AG09309 (cell line): ENCODE measurements at places on chromosomes 2 and 18.

DNA sequence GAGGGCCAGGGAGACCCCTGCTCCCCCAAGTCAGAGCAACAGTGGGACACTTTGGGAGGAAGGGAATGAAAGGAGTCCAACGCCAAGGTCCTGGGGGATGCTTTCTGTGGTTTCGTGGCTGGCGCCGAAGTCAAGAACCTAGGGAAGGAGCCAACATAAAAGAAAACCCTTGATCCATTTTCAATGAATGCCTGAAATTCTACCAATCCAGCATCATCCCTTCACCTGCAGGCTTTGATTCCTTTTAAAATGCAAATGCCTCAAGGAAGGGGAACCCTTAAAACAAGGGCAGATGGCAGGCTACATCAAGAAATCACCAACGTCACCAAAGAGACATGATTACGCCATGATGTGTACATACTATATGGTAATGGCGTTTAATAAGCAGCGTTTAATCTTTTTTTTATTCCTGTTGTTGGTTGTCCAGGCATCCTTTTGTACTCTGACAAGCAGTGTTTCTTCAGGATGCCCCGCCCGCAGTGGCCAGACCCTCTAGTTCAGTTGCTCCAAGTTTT lies 123.3 kb upstream of the SLC1A4 start:
- no peak for DNase-seq

DNA sequence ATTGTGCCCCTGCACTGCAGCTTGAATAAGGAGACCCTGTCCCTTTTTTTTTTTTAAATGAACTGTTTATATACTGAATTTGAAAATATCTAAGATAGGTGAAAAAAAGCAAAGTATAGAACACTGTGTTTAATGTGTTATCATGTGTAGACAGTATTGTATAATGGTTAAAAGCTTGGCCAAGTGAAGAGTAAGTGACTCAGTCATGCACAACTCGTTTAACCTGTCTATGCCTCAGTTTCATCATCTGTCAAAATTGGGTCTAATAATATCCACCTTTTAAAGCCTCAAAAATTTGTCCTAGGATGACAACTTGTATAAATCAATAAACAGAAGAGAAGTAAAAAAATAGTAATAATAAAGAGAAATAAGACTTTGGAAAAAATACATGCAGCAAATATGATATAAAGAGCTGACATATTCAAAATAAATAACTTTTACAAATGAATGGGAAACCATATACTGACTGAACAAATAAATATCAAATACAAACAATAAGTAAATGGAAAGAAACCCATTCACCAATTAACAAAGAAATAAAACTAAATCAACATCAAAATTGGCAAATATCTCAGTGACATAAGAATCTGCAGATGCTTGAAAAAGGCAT lies 113.7 kb downstream of the C2orf74 start:
- DNase-seq = no peak

DNA sequence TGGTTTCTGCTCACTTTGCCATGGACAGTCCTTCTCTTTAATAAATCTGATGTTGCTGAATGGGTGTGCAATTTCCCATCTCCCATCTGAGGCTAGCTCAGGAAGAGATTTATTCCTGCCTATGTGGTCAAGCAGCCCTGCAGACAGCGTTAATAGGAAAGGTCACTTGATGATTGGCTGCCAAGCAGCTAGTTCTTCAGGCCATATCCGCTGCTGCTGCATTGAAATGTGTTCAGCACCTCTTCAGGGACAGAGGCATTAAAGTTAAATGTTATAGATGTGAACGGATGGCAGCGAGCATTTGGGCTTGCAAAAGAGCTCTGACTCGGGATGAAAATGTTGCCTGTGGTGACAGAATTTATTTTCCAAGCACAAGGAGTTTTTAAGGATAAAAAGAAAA lies 474.2 kb downstream of the PIK3C3 start:
- DNase-seq = no peak

DNA sequence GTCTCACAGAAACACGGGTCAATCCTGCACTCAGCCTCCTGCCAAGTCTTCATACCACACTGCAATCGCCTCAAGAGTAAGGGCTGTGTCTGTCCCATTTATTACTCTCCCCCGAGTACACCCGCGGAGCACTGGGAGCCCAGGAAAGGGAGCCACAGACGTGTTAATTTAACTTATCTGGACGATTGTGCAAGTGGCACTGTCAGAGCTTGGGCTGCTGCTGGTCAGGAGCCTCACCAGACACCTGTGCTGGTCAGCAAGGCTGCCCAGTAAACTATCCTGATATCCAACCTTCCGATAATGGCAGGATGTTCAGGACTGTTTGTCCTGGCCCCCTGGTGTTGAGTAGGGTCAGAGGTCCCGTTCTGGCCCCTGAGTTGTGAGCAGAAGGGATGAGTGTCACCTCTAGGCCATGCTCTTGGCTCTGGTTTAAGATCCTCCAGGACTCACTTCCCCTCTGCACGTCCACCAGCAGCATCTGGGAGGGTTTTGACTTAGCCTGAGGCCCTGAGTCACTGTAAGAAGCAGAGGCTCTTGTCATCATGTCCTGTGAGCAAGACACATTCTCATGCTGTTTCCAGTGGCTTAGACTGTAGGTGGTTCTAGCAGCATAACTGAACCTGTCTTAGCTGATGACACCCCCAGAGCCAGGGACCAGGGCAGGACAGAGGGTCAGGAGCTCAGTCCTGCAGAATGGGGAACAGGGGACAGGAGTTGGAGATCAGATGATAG lies 82.5 kb upstream of the ARL4C start:
- no peak for DNase-seq

DNA sequence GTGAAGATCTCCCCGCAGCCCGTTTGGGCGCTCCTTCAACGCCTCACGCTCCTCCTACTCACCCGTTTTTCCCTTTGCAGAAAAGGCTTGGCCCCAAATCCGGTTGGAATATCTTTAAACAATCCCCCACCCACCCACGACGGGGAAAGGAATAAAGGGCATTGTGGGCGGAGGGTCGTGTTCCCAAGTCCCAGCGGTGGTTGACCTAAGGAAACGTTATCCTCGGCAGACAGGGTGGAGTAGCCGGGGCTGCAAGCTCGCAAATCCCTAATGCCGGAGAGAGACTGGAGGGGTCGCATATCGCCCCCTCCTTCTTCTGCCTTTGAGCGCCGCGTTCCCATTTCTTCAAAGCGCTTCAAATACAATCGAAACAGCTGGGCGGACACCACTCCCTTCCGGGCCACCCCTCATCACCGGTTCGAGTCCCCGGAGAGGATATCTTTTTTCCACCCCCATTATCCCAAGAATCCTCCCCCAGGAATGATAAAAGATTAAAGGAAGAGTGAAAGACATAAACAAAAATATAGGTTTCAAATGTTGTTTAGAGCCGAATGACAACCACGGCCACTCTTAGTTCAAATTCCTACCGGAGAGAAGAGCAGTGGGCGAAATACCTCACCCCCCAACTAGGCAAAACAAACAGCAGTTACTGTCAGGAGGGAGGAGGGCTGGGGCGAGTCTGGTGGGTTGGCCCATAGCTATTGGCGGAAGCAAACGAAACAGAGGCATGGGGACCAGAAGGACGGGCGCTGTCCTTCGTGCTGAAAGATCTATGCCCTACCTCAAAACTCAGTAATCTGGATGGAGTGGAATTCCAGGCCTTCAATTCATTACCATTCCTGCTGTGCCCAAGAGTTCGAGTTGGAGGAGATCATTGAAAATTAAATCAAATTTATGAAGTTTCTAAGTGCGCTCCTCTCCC lies 2.8 kb upstream of the GAD1 start:
- DNase-seq = no peak

- no peak for DNase-seq
Measured at GRCh38 chr2:11681722-11682589, 12.0 kb upstream of the NTSR2 start.

- DNase-seq = no peak
Measured at GRCh38 chr2:46863882-46864281, 51.7 kb downstream of the MCFD2 start.

- no peak for DNase-seq
Measured at GRCh38 chr2:168978461-168978861, 52.7 kb downstream of the ABCB11 start.

- DNase-seq = no peak
Measured at GRCh38 chr18:35095983-35096676, 54.9 kb downstream of the MAPRE2 start.

- DNase-seq = no peak
Measured at GRCh38 chr18:48877941-48878340, 72.8 kb downstream of the SMAD7 start.

GRCh38 chr2:165777522-165778186 lies 16.4 kb downstream of the GALNT3 start:
- no peak for DNase-seq

GRCh38 chr18:74493689-74494088 lies 2.5 kb upstream of the CNDP2 start:
- DNase-seq = no peak

DNA sequence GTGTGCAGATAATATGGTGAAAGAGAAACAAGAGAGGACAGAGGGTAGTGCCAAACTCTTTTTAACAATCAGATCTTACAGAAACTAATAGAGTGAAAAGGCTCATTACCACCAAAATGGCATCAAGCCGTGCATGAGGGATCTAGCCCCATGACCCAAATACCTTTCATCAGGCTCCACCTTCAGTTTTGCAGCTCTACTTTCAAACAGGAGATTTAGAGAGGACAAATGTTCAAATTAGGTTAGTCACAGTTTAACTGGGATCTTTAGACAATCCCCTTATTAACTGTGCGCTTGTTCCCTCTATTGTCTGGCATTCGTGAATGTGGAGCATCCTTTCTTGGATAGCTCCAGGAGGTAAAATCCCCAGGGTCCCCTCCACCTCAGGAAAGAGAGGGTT lies 1209.3 kb upstream of the CHAC2 start:
- DNase-seq = no peak

DNA sequence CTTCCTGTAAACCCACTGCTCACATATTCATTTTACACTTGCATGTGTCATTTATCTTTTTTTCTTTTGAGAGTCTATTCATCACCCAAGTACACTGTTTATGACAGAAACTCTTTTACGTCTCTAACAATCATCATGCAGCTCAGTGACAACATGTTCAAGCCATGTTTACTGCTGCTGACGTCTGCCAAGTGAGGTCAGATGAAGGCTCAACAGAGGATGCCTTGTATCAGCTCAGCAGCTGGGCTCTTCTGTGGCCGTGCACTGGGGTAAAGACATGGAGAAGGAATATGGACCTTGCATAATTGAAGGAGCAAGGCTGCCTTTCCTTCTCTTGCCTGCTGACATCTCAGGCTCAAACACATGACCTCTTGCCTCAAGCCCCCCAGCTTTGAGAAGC lies 99.6 kb downstream of the ADD2 start:
- no peak for DNase-seq

DNA sequence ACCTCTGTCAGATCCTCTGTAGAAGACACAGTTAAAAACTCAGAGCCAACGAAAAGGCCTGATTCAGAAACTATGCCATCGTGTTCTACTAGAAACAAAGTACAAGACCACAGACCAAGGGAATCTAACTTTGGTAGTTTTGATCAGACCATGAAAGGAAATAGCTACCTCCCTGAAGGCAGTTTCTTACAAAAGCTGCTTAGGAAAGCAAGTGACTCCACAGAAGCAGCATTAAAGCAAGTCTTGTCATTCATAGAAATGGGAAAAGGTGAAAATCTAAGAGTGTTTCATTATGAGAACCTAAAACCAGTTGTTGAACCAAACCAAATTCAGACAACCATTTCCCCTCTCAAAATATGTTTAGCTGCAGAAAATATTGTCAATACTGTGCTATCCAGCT lies 58.2 kb downstream of the FSIP2 start:
- no peak for DNase-seq

- no peak for DNase-seq
Measured at GRCh38 chr18:62875323-62875722, 160.0 kb downstream of the PHLPP1 start.

- no peak for DNase-seq
Measured at GRCh38 chr2:120289221-120289906, 36.7 kb downstream of the RALB start.
